ENCODE measurements at places on chromosomes 11 and 22.

- DNase-seq, result no peak
Observed at GRCh38 chr11:93737904-93738612, 3.2 kb downstream of the TAF1D start.

- no peak for DNase-seq
Observed at GRCh38 chr11:12474871-12475270, 97.5 kb downstream of the PARVA start.

- no peak for DNase-seq
Observed at GRCh38 chr22:38846412-38846811, 2.6 kb upstream of the NPTXR start.

- no peak for DNase-seq
Observed at GRCh38 chr11:27894552-27894951, 194.3 kb upstream of the BDNF start.

- no peak for DNase-seq
Observed at GRCh38 chr22:36756031-36756430, 19.9 kb downstream of the IFT27 start.

DNA sequence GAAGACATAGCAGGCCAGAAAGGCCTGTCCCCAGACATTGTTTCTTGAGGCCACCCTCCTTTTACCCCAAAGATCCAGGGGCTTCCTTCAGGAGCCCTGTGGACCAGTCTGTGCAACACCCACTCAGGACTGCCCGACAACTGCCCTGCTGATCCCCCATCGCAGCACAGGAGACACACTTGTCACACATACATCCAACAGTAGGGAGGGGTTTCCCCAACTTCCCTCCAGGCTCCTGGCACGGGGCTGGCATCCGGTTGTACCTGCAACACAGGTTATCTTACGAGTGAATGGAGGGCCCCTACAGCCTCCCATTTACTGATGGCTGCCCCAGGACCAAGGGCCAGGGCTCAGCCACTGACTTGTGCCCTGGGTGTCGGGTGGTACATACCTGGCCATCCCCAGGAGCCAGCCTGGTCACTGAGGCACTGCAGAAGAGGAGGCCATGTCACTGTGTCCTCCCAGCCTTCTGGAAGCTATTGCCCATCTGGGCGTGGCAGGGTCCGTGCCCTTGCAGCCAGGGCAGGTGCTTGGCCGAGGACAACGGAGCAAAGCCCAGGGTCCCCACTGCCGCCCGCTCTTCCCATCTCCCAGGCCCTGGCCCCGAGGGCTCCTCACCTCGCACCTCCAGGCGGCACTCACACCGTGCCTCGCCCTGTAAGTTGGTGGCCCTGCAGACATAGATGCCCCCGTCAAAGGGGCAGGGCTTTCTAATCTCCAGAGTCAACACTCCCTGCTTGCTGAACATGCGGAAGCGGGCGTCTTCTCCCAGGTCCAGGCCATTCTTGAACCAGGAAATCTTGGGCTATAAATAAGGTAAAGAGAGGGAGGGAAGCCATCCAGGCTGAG lies 20.8 kb downstream of the MYBPC3 start:
- no peak for DNase-seq

- DNase-seq, result no peak
Observed at GRCh38 chr22:44685384-44686056, 16.5 kb upstream of the PRR5 start.

DNA sequence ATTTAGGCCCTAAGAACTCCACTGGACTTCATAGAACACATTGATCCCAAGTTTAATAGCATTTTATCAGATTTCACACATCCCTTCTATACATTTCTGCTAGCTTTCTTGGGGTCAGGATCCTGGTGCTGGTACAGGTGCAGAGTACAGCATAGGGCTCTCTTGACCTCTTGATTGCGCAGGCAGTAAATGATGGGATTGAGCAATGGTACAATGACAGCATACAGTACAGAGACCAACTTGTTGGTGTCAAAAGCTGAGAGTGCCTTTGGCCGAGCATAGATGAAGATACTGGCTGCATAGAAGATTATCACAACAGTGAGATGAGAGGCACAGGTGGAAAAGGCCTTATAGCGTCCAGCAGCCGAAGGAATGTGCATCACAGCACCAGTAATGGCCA lies 4.8 kb downstream of the OR6A2 start:
- DNase-seq, result no peak

DNA sequence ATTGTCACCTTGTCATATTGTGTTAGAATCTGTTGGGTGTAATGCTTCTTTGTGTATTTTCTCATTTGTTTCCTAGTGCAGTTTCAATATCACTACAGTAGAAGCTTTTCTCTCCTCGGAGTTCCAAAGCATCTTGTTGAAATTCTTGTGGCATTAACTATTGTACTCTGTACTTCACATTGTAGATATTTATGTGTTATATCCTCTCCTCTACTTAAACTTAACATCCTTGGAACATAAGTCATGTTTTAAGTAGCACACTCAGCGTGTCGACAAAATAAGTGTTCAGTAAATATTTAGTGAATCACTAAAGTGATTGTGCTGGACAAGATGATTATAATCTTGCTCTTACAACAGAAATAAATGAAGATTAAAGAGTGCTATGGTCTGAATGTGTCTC lies 201.7 kb downstream of the ARHGAP42 start:
- no peak for DNase-seq

GRCh38 chr11:36622431-36623136 lies 24.5 kb upstream of the RAG2 start:
- DNase-seq, result no peak

DNA sequence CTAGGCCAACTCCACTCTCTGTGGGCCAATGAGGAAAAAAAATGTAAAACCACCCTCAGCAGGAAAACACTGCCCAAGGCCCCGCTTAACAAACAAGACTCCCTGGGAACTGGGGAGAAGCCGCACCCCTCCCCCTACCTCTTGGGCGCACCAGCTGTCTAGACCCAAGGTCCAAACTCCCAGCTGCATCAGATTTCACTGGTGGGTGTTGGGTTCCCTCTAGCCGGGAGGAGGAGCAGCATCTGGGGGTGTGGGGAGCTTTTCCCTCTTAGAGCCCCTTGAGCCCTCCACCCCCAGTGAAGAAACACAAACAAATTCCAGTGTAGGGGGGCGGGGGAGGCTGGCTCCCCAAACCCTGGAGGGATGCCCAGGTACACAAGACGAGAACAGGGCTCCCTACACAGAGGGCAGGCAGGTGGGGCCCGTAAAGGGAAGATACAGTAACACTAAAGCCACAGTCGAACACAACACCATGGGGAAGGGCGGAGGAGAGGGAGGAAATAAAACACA lies 64.9 kb downstream of the NECTIN1 start:
- DNase-seq, result no peak

GRCh38 chr11:79857377-79858214 lies 416.8 kb upstream of the TENM4 start:
- no peak for DNase-seq

DNA sequence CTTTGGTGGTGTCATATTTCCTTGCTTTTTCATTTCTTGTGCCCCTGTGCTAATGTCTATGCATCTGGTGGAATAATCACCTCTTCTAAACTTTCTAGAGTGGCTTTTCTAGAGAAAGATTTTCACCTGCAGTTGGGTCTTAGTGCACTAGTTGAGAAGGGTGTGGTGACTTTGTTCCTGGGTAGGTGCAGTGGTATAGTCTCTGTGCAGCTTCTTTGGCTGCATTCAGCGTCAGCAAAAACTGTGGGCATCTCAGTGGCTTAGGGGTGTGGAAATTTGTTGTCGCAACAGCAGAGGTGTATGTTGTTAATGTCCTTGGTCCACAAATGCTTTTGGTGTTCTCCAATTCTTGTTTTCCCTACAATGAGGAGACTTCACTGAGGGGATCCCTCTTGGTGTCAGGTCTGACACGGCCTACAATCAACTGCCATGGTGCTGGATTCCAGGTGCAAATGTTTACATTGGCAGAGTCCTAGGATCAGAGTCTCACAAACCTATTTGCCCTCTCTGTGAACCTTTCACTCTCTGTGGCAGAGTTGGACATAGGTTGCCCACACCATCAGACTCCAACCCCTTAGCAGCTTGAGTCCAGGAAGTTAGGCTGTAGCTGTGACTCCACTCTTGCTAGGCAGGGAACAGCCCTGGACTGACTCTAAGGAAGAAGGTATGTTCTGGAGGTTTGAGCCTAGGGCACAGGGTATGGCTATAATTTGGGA lies 48.8 kb downstream of the GDPD4 start:
- no peak for DNase-seq

Measured in retinal pigment epithelial cell (primary cell).